ENCODE measurements at places on chromosomes 2 and 18.

DNA sequence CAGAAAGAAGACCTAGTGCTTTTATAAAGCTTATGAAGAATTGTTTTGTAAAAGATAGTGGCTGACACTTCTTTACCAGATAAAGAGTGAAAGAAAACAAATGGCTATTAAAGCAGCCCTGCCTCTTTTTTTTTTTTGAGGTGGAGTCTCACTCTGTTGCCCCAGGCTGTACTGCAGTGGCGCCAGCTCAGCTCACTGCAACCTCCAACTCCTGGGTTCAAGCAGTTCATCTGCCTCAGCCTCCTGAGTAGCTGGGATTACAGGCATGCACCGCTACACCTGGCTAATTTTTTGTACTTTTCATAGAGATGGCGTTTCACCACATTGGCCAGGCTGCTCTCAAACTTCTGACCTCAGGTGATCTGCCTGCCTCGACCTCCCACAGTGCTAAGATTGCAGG, 12.9 kb downstream of the ARPC2 start:
- no peak for DNase-seq

DNA sequence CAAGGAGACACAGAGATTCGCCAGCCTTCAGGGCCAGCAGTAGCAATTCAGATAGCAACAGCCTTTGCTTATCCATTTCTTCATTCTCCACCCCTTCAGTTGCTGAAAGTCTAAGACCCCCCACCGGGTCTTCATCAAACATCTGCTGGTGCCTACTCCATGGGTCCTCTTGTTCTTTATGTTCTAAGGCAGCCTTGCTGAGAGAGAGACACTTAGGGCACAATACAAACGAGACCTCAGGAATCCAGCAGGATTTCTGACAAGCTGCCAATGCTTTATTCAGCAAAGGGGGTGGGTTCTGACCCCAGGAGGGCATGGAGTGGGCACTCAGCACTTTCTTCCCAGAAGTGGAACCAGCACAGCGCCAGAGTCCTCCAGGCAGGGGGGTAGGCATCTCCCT, 36.2 kb upstream of the CNGA3 start:
- no peak for DNase-seq

DNA sequence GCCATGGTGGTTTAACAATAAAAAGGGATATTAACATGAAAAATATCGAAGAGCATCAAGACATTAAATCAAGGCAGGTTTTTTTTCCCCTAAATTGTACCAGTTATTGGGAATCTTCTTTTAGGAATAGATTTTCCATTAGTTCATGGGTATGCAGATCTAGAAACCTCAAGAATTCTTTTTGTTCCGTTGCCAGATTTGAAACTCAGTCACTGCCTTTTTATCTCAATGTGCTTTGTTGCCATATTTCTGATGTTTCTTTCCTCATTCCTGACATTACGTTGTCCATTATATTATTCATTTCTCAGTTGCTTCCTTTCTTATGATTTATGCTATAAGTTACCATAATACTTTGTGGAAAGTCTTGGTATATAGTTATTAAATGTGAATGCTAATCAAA, 162.2 kb downstream of the CD226 start:
- peak; percentile 68 for DNase-seq

GRCh38 chr18:59787998-59788790, 91.0 kb upstream of the CCBE1 start:
- DNase-seq: peak; percentile 79

- DNase-seq: no peak
These were observed 29.6 kb upstream of the PGAP1 start for GRCh38 chr2:196956069-196956468.

GRCh38 chr2:71799013-71799575, 345.7 kb downstream of the DYSF start:
- no peak for DNase-seq

DNA sequence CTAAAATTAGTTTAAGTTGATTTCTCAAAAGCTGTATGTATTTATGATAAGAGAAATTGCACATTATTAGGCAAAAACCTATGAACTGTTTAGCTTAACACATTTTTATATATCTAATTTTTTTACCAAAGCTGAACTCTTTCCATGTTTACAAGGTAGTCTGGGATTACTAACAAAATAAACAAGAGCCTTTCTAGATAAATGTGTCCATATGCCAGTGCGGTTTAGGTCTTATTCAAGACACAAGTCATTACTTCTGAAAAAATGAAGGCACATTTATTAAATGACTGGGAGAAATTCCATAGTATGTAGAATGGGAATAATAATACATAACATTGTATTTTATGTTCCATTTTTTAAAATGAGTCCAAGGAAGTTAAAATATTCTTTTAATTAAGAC, 82.0 kb downstream of the DPP4 start:
- DNase-seq: no peak

- DNase-seq: no peak
These were observed 83.6 kb downstream of the HS1BP3 start for GRCh38 chr2:20567159-20567925.

DNA sequence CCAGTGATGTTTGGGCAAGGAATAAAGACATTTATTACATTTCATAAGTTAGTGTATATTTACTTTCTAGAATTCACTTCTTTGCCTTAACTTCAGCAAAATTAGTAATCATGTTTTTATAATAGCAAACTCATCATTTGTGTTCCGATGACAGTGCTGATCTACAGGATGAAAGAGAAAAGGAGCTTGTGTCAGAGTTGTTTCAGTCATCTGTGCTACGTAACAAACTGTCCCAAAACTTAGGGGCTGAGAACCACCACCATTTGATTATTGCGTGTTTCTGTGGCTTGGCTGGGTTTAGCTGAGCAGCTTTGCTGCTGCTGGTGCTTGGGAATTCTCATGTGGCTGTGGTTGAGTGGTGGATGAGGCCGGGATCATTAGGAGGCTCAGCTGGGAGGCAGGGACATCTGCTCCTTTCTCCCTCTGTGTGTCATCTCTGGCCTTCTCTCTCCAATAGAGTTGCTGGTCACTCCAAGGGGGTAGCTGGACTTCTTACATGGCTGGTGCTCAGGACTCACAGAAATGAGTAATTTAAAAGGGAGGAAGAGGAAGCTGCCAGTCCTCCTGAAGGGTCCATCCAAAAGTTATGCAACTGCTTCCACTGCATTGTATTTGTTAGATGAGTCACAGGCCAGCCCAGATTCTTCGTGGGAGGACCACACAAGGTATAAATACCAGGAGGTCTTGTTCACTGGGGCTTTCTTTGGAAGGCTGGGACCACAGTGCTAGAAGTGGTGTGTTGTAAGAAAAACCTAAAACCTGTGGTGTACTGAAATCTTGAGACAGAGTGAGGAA, 43.4 kb upstream of the HAAO start:
- DNase-seq: peak; percentile 100

- peak; percentile 62 for DNase-seq
These were observed 5.3 kb downstream of the COL3A1 start for GRCh38 chr2:188979187-188980114.

DNA sequence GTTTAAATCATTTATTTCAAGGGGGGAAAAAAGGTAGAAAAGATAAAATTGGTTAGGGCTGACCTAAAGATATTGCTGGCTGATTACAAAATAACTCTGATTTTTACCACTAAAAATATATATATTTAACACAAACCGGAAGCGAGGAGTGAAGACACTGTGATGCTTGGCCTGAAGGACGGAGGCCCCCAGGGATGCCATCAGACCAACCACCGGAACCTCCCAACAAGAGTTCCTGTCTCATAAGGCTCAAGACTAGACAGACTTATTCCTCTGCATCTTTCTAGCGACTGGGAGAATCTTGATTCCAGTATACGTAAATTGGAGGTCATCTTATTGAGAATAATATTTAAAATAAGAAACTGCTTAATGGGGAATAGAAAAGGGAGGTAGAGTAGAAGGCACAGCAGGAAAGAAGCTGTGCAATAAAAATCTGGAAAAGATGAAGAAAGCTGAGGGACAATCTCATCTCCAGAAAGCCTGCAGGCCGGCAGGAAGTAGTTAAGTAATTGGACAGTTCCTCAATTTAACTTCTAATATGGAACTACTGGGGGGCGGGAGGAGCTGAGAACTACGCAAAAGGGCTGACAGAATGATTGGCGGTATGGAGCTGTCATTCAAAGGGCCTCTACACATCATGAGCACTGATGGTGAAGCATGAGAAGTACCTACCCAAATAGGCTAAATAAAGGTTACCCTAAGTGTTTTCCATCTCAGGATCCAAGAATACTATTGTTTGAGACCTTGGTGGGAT, 91.1 kb downstream of the DTNB start:
- DNase-seq: no peak

DNA sequence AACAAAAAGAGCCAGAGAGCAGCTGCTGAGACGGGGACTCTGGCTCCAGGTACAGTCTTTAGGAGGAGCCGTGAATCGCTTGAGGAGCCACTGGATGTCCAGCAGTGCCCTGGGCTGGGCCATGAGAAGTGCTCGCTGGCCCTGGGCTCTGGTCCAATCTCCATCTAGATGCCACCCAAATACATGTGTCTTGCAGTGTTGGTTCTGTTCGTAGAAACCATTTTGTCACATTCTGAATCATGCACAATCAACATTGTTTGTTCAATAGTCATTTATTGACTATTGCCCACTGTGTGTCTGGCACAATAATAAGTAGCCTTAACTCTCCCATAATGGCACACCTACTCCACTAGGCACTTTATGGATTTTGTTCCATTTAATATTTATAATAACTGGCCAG, 26.1 kb downstream of the TYMS start:
- no peak for DNase-seq

- no peak for DNase-seq
These were observed 82.5 kb downstream of the TNFRSF11A start for GRCh38 chr18:62407660-62408059.

GRCh38 chr18:10798727-10799550, 273.1 kb downstream of the NAPG start:
- peak; percentile 54 for DNase-seq

- peak; percentile 67 for DNase-seq
These were observed 41.1 kb upstream of the NPAS2 start for GRCh38 chr2:100778637-100779450.

GRCh38 chr2:144489315-144489916, 30.5 kb downstream of the ZEB2 start:
- no peak for DNase-seq

GRCh38 chr18:34223893-34224422, 755 bp downstream of the NOL4 start:
- DNase-seq: no peak

DNA sequence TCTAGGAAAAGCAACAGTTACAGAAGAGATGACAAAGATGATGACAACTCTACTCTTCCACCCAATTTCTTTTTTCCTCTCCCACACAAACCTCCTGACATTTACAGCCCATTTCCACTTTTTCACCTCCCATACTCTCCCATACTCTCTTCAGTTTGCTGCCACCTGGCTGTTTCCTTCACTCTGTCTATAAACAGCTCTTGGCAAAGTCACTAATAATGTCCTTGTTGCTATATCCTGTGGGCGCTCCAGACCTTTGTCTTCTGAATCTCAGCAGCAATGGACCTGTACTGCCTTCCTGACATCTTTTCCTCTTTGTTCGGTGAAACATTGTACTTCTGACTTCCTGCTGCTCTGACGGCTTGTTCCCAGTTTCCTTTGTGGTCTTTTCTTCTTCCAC, 60.7 kb upstream of the CAVIN2 start:
- no peak for DNase-seq

GRCh38 chr2:147756069-147756468, 88.8 kb upstream of the ACVR2A start:
- no peak for DNase-seq

DNA sequence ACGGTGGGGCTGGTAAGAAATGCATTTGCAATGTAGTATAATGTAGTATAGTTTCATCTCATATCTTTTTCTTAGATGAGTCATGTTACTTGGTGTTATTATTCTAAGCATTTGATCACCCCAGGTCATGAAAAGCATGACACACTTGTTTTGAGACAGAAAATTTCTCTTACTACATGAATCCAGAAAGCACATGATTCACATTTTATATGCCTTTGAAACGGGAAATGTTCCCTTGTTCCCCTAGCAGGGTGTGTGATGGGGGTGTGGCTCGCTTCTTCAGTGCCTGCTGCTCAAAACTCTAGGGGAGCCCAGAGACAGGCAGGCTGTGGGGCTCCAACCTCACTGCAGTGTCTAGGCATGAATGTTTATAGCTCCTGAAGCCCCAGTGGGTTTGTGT, 116.0 kb upstream of the RAB27B start:
- peak; percentile 58 for DNase-seq

DNA sequence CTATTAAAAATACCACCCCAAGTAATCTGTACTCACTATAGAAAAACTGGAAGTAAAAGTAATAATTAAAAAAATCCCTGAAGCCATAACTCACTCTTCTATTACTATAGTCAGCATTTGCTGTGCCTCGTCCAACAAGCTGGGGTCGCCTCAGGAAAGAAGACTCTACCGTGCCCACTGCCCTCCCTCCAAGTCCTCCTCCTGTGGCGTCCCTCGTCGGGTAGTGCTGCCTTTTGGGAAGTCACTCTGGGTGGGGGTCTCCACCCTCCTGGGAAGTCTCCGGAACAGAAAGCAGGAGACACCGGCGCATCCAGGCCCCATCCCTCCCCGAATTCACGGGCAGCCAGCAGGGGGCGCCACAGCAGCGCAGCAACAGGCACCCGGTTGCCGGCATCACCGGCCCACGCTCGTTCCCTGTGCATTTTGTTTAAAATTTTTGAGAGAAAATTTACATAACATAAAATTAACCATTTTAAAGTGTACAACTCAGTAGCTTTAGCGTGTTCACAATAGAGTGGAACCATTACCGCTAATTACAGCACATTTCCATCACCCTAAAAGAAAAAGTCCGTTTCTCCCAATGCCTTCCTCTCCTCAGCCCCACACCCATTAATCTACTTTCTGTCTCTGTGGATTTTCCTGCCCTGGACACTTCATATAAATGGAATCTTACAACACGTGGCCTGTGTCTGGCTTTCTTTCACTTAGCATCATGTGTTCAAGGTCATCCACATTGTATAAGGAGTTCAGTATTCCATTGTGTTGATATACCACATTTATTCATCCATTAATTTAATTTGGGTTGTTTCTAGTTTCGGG, 62.2 kb downstream of the ADNP2 start:
- peak; percentile 78 for DNase-seq

- no peak for DNase-seq
These were observed 75.7 kb downstream of the BCL2L11 start for GRCh38 chr2:111196435-111196834.

DNA sequence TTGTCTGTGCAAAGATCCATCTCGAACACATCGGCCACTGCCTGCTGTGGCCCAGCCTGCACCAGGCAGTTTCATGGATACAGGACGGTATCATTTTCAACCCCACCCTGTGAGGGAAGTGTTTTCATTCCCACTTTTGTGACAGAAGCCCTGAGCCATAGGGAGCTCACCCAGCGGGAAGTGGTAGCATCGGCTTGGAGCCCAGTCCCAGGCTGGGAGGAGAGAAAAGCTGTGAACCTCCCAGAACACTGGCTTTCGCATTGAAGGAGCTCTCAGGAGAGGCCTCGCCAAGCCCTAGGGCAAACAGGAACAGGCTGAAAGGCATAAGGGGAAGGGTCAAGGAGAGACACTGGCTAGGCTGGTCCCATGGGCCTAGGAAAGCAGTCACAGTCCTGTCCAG, 166.1 kb downstream of the TFCP2L1 start:
- DNase-seq: no peak

GRCh38 chr2:134647607-134648256, 71.1 kb downstream of the TMEM163 start:
- no peak for DNase-seq
